ENCODE measurements at places on chromosomes 5 and 9.

GRCh38 chr5:121596882-121597281 is 254.8 kb upstream of the FTMT start:
- no peak for DNase-seq

DNA sequence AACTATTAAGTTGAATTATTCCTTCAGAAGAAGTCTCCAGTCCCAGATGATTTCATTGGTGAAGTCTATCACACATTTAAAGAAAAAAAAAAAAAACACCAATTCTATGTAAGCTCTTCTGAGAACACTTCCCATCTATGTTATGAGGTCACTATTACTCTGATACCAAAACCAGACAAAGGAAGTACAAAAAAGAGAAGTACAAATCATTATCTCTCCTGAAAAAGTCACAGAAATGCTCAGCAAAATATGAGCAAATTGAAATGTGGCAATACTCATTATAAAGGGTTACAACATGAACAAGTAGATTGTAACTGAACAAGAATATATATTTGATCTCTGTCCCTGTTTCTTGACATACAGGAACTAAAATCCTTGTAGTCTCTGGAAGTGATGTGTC is 280.4 kb downstream of the TLE1 start:
- peak; percentile 77 for DNase-seq

DNA sequence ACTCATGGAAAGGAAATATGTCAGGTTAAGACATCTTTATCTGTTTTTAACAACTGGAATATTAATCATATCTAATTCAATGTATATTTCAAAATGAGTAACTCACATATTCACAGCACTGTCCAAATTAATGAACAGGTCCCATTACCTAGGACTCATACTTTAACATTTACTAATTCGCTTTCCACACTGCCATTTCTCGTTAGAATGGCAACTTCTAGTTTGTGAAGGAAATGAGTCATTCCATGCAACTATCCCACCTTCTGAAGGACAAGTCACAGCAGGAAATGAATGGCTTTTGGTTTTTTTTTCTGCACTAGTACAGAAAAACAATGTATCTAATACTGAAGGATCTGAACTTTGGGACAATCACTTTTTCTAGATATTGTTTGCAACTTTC is 24.6 kb upstream of the IFNK start:
- peak; percentile 77 for DNase-seq

GRCh38 chr5:76529464-76530344 is 93.5 kb downstream of the F2RL2 start:
- no peak for DNase-seq

DNA sequence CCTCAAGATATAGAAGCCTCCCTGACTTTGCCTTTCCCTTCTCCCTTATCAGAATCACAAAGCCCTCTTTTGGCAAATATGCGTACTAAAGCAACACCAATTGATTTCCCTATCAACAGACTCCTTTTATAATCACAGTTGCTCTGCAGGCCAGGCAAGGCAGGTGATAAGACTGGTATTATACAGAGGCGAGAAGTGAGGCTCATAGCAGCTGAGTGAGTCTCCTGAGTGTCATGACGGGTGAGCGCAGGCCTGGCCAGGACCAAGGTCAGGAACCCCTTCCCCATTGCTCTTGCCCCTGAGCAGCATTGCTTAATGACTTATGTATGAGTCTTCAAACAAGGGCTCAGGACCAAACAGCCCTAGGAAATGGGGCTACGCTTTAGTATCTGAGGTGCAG is 70.8 kb downstream of the FBXO38 start:
- no peak for DNase-seq

DNA sequence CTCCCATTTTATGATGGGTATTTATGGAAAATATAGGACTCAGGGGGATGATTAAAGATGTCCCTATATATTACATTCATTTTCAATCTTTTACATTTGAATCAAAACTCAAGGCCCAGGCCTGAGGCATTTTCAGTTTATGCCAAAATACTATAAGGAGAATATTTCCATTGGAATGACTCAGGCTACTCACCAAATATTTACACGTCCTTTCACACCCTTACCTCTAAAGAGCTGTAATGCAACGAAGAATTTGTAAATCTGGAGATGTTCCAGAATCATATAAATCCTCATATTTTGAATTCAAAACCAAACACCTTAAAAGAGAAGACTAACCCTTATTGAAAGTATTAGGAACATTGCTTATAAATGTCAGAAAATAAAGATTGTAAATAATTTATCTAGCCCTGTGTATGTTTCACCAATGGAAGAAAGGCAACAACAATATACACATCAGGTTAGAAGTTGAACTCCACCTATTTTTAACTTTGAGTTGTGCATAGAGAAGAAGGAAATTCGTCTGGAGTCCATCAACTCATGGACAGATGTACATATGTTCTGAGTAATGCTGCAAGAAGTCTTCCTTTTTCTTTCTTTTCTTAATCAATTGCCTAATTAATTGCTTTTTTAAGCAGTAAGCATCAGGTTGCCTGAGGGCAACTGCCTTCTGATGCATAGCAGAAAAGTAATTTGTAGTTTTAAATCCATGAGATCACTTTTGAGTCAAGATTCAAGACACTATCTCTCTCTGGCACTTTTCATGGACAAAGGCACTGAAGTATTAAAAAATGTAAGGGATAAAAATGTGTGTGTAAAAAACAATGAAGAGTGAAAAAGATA is 579.3 kb upstream of the RGMB start:
- DNase-seq = no peak

DNA sequence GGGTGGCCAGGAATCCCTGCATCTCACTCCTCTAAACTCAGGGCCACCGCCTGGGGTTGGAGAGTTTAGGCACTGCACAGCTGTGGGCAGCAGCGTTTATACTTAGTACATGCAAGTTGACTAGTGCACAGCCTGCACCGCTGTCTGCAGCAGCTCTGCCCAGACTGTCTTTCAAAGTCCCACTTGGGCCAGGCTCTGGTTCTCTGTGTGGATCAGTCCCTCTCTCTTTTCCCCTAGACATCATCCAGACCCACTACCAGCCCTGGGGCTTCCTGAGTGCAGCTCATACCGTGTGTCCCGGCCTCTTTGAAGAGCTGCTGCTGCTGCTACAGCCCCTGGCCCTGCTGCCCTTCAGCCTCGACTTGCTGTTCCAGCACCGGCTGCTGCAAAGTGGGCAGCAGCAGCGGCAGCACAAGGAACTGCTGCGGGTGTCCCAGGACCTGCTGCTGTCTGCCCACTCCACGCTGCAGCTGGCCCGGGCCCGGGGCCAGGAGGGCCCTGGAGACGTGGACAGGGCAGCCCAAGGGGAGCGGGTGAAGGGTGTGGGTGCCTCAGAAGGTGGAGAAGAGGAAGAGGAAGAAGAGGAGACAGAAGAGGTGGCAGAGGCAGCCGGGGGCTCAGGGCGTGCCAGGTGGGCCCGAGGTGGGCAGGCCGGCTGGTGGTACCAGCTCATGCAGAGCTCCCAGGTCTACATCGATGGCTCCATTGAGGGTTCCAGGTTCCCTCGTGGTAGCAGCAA is 45.1 kb upstream of the TESK1 start:
- DNase-seq = no peak

DNA sequence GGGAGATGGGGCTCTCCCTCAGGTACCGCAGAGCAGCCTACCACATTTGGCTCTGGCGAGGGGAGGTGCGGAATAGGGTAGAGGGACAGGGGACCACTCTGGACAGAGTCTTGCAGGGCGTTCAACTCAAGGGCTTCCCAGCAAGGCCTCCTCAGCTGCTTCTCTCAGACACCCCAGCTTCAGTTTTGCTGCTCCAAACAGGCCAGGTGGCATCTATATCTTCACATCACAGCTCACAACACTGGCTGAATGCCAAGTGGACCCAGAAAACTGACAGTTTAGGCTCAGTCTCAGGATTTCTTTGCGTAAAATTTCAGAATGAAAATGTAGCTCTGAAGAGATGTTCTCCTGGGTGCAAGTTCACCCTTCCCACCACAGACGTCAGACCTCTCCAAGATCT is 592.6 kb upstream of the ADAMTS16 start:
- no peak for DNase-seq

DNA sequence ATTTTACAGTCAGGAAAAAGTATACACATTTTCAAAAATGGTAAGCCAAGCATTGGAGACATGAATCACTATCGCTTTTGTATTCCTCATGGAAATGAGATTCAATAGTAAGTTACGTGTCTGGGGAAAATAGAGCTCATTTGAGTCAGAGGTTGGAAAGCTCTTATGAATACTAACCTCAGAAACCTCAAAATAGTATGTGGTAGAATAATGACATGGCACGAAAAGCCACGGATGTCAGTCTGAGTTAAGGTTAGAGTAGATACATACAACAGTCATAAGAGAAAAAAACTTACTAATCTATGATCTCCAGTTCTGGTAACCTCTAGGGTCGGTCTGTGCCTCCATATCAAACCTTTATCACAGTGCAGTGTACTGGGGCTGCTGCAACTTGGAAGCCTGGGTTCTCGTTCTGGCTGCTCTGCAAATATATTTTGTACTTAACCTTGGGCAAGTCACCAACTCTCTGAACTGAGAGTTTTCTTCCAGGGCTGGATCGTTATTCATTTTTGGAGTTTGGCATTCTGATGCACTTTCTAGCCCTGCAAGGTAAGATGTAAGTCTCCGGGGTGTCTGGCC is 31.8 kb downstream of the MAP1B start:
- DNase-seq = no peak

- DNase-seq = no peak
Observed at GRCh38 chr9:91334053-91334452, 27.7 kb downstream of the AUH start.

- DNase-seq = peak; percentile 67
Observed at GRCh38 chr5:135493406-135494180, 41.4 kb upstream of the TIFAB start.

DNA sequence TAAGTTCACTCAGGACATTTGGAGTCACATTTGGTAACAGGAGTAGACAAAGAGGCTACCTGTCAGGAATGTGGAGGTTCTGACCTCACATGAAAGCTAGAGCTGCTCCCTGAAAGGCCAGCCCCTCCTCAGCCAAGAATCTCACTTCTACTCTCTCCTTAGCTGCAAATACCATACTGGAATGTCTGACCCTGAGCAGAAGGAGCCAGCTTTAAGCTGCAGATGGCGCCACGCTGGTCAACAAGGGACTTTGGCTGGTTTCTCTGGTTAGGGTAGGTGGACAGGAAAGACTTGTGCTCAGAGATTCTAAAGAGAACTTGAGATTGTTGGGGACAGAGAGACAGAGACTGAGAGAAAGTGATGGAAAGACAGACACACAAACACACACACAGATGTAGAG is 21.9 kb downstream of the ASTN2 start:
- no peak for DNase-seq

DNA sequence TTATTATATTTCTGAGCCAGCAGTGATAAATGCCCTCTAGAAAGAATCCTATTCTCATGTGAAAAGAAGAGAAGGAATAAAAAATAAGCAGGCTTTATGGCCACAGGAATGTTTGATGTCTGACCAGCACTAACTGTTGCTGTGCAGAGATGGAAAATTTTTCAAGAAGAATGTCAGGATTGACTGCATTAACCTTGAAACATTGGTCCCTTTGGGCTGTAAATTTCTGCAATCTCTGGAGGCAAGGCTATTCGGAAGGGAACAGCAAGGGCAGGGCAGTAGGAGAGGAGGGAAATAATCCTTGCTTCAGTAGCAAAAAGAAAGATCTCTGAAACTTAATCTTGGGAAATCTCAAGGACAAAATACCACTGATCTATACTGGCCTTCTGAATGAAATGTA is 415.2 kb downstream of the DNAH5 start:
- DNase-seq = no peak

DNA sequence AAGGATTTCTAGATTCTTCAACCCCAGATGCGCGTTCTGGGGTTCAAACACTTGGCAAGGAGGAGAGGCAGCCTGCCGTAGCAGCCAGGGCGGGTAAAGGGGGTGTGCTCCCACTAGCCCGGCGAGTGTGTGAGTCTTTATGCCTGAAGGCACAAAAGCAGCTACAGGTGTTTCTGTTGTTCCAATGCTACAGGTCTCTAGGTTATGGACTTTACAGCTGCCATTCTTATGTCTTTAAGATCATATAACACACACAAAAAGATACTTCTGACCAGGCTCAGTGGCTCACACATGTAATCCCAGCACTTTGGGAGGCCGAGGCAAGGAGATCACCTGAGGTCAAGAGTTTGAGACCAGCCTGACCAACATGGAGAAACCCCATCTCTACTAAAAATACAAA is 133.6 kb upstream of the RETREG1 start:
- DNase-seq = no peak

DNA sequence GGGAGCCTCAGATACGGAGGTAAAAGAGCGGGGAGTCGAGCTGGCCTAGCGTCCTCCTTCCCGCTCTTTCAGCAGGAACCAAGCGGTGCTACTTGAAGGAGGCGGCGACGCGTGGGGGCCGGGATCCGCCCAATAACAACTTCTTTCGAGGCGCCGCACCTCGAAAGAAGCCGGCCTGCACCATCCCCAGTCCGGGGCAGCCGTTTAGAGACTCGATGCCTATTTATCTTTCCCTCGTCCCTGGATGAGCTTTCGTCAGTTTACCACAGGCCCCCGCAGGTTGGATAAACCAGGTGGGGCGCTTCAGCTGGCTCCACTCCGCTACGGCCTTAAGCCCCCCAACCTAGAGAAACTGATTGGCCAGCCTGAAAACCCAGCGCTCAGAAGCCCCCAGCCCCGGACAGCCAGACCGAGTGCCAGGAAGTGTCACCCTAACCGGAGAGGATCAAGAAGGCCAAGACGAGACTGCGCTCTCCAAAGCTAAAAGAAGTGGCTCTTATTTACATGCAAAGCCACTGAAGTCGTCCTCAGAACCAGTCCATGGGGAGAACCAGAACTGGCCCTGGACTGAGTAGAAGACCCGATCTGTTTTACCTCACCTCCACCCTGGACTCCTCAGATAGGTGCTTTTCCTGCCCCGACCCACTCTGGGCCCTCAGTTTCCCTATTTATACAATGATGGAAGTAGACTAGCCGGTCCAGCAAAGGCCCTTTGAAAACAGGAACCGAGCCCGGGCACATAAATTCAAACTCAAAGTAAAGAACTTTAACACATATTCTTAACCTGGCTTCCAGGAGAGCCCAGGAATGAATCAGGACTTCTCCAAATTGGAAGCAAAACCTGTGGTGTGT is 1.4 kb downstream of the HAND1 start:
- DNase-seq = no peak

- DNase-seq = no peak
Observed at GRCh38 chr5:86666981-86667380, 49.2 kb downstream of the COX7C start.

DNA sequence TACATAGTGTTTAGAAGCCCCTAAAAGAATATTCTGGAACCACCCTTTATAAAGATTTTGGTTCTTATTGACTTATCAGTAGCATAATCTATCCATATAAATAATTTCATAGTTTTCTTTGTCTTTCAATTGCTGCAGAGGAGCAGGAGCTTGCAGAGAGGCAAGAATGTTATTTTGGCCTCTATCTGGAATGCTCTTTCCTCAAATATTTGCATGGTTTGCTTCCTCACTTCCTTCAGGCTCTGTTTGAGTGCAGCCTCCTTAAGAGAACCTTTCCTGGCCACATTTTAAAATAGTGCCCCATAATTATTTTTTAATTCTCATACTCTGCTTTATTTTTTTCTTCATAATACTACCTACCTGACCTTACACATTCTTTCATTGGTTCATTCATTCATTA is 1.5 kb downstream of the C5 start:
- DNase-seq = no peak

All from suppressor macrophage (primary cell).